ENCODE measurements at places on chromosomes 2 and 18. TPM values are rescaled to one million over a fixed set of nuclear protein-coding genes. Genes with fewer than 3 reads are reported as not detected.

GRCh38 chr2:46988733-46989481 lies 73.3 kb upstream of the MCFD2 start:
- DNase-seq = no peak

- DNase-seq = no peak
These were observed 912 bp upstream of the LAPTM4A start for GRCh38 chr2:20052229-20052851.

AOX1 gene
- 0.54 TPM for total RNA-seq

ORC2 gene
- total RNA-seq = 59.2 TPM

SEPTIN10 gene
- total RNA-seq = 0.86 TPM

SLC1A4 gene
- total RNA-seq = 14.9 TPM

NDC80 gene
- total RNA-seq = 82.2 TPM

ZNF638 gene
- 86.0 TPM for total RNA-seq

RBFA gene
- total RNA-seq = 45.5 TPM

DNA sequence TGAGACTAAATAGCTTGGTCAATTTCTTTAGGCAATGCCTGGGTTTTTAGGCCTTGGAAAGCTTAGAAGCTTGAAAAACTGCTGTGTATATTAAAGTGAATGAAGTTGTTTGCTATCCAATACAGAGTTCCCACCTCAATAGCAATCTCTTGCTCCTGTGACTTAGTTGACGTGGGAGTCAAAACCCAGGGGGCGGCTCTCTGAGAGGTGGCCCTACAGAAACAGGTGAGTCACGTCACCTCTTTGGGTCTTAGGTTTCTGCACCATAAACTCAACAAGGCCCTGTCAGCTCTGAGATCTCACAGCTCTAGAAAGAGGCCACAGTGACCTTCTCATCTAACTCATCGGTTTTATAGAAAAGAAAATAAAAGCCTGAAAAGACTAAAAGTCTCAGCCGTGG lies 79.6 kb downstream of the ADD2 start:
- DNase-seq = no peak

DNA sequence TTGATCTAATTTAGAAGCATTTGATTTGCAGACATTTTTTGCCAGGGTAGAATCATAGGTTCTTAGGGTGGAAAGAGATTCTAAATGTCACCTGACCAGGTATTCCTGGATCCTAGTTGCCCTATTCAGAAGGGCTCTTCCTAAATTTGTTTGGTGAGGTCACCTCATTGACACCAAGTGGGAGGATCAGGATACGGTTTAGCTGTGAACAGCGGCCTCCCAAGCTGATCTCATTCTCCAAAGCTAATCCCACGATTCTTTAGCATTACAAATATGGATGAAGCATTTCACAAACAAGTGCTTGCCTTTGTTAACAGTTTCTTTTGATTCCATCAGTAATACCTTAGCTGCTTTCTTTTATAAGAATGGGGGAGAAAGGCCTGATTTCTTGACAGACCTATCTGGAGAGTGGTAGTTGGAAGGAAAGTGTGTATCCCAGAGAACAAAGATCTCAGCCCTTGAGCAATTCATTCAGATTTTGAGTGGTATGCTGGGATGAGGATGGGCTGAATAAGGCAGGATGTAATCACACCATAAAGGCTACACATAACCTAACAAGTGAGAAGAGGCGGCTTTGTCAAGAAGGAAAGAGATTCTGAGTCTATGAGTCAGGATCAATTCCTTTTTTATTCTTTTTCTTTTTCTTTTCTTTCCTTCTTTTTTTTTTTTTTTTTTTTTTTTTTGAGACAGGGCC lies 16.6 kb downstream of the KCTD1 start:
- DNase-seq = no peak

METTL8 gene
- total RNA-seq = 43.4 TPM

DNA sequence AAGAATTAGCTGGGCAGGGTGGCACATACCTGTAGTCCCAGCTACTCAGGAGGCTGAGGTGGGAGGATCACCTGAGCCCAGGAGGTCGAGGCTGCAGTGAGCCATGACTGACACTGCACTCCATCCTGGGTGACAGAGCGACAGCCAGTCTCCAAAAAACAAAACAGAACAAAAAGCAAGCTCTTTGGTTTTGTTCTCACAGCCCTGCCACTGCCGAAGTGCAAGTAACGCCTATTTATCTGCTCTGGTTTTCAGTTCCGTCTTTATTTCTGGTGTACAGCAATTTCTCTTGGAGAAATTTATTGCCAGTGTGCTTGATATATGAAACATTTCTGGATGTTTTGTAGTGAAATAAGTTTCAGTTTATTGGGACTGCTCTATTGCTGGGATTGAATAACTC lies 61.9 kb downstream of the RAB10 start:
- DNase-seq = no peak

DNA sequence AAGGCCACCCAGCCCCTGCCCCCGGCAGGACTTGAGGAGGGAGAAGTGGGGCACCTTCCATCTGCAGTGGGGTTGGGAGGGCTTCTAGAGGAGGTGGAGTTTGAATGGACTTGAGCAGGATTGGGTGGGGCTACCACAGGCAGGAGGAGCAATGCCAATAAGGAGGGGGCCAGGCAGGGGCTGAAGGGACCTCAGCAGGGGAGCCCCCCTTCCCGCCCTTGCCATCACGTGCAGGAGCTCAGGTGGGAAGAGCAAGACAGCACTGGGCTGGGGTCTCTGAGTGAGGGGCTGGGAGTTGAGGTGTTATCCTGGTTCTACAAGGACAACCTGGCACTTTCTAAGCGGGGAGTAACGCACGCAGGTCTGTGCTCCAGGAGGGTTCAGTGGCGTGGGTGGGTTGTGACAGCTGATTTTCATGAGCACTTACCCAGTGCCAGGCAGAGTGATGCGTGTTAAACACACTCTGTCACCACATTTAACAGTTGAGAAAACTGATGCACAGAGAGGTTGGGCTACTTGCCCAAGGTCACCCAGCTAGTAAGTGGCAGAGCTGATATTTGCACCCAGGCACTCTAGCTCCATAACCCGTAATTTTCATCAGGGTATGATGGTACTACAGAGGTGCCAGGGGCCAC lies 4.8 kb downstream of the CHRND start:
- no peak for DNase-seq

UNC50 gene
- 24.8 TPM for total RNA-seq

PNO1 gene
- total RNA-seq = 26.2 TPM

DNA sequence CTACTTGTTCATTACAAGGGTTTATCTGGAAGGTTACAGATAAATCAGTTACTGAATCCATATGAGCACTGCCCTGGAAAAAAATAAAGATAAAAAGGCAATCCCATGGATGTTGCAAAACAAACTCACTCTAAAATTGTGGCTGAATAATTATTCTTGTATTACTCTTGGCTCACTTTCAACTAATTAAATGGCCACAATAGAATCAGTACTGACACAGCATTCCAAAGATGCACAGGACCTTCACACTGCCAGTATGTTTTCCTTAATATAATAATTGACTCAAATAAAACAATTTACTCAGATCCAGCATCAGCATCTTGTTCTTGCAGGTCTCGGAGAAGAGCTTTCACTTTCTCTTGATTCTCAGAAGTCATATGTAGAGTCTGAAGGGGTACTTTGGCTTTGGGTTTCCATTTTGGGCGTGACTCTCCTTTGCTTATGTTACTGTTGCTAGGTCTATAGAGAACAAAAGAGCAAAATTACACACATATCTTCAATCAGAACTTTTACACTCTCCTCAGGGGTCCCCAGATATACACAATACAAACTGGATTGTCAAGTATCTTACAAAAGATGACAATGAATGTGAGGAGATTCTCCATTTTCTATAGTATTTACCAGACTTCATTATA lies 12.6 kb downstream of the DHX57 start:
- no peak for DNase-seq

GRCh38 chr2:161580426-161580825 lies 43.8 kb upstream of the SLC4A10 start:
- DNase-seq = no peak

DNA sequence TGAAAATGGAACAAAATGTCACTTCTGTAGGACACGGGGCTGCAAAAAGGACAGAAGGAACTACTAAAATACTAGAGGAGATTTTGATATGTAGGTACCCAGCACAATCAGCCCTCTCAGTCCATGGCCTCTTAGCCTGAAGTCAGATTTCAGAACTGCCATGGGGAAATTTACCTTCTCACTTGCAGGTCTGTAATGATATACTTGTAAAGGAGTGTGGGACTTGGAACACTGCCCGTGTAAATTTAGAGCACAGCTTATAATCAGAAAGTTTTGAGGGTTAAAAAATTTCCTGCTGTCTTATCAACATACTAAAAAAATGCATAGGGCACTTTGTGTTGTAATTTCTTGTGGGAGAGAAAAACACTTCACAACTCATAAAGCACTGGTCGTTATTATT lies 60.6 kb downstream of the ZEB2 start:
- DNase-seq = no peak

RGPD3 gene
- total RNA-seq = 0.34 TPM

All from activated CD8-positive, alpha-beta T cell treated with anti-CD3 and anti-CD28 coated beads for 36 hours (primary cell).